ENCODE measurements at places on chromosomes 16 and 17.

GRCh38 chr17:42067371-42068091, 17.1 kb upstream of the C17orf113 start:
- DNase-seq: peak; percentile 8

DNA sequence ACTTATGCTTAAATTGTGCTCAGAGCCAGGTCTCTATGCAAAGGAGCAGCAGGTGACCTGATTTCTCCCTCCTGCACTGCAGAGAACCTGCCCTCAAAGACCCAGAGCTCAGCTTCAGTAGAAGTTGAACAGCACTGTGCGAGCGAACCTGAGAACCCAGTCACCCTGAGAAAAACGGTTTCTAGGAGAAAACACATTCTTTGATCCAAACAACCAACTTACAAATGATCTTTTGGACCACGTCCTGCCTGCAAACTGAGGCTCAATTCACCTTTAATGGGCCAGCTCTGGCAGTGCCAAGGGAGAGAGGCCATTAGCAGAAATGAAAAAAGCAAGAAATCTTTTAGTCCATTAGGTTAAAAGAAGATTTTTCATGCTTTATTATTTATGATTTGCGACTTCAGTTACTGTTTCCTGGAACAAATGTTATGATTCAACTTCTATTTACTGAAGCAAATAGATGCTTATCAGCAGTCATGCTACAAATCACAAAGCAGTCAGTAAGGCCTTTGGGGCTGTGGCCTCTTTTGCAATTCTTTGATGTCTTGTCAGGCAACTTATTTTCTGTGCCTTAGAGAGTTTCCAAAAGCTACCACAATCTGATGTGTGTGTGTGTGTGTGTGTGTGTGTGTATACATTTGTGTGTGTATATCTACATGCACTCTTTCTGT, 65.7 kb upstream of the LRRC37A3 start:
- no peak for DNase-seq

DNA sequence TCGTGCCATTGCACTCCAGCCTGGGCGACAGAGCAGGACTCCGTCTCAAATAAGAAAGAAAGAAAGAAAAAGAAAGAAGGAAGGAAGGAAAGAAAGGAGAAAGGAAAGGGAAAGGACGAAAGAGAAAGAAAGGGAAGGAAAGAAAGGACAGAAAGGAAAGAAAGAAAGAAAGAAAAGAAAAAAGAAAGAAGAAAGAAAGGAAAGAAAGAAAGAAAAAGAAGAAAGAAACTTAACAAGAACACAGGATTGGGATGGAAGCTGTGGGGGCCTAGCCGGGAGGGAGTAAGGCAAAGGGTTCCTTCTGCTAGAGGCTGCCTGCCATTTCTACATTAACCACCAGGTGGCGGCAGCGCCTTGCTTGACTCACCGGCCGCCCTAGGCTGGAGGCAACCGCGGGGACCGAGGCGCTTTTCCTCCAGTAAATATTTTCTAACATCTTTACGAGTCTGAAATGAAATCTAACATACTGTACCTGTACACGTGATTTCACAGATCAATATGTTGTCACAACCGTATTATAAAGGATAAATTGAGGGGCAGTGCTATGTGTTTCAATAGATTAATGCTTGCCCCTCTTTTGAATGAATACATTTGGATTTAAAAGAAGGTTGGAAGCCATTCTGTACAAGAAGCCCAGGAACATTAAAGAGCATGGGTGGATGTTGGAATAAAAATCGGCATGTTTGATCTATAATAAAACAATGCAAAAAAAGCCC, 6.1 kb downstream of the GJD3 start:
- DNase-seq: peak; percentile 63

DNA sequence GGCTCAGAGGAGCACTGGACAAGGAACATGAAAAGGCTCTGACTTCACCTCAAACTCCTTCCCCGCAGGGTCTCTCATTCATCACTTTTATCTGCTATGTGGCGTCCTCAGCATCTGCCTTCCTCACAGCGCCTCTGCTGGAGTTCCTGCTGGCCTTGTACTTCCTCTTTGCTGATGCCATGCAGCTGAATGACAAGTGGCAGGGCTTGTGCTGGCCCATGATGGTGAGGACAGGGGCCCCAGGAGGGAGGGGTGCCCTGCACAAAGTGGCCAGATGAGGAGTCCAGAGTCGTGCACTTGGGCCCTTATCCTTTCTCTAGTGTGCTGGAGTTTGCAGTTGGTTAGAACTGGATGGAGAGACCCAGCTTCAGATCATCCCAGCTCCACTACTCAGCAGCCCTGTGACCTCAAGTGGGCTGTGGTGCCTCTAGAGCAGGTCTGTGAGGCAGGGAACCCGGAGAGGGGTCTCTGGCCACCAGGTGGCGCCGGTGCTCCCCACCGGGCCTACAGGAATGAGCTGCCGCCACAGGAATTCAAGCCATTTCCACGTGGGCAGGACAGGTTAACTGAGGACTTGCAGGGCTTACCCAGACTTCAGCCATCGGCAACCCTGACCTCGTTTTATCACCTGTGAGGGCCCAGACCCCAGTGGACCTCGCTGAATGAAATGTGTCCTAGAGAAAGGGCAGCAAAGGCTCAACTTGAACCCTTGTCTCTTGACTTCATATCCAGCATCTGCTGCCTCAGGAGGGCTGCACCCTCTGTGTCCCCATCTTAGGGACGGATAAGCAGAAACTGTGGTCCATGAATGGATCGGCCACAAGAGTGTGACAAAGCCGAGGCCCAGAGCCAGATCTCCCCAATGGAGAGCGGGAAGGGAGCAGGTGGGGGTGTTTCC, 4.0 kb downstream of the CMTM3 start:
- DNase-seq: peak; percentile 11

GRCh38 chr17:27360507-27360906, 66.6 kb downstream of the WSB1 start:
- DNase-seq: no peak
